ENCODE measurements at places on chromosomes 16 and 17.

DNA sequence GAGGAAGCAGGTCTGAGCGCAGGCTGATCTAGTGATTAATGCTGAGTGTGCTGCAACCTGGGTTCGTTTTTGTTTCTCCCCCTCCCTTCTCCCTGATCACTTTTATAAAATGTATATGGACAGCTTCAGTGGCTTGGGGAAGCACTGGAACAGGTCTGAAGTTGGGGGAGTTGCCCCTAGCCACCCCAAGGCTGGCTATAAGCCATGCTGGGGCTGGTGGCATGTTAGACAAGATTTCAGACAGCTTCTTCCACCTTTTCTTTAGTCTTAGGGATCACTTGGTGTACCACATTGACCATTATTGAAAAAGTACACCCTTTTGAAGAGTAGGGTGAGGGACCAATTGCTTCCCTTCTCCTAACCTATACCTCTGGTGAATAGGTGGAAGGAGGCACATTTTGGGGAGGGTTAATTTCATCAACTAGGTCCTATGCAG is 3.8 kb upstream of the VAC14 start:
- DNase-seq = no peak

DNA sequence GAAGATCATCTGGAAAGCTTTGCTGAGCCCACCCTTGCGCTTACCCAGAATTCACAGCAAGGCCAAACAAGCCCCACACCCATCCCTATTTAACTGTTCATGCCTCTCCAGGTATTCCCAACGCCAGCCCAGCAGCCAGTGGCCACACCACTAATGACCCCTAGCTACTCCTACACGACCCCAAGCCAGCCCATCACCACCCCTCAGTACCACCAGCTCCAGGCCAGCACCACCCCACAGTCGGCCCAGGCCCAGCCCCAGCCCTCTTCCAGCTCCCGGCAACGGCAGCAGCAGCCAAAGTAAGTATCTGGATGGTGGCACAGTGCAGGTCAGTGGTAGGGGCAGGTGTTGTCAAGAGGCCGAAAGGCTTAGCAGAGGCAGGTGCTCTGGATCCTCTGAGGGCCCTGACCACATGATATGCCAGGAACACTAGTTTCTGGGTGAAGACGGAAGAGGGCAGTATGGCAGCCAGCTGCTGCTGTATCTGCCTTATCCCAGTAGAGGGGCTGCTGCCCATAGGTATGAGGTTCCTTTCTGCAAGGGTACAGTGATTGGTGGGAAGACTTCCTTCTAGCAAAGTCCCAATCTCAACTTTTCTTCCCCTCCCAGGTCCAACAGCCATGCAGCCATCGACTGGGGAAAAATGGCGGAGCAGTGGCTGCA is 10.7 kb downstream of the PROCA1 start:
- no peak for DNase-seq

DNA sequence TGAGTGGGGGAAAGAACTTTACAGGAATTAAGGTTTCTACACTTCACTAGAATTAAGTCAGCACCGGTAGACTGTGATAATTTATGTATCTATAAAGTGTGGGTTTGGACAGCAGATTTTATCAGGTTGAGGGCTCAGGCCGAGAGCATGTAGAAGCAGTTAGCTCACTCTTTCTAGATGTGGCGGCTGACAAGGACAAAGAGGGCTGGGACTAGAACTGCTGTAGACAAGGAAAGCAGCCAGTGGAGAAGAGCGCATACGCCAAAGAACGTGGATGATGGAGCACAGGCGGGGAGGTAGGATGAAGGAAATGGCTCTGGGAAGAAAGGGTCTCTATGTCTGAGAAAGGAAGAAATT is 504 bp upstream of the GOSR1 start:
- DNase-seq = peak; percentile 61

GRCh38 chr16:25691519-25692091 is at the start of gene HS3ST4:
Gene HS3ST4, plus strand, starts transcription at chr16:25691959.
- peak; percentile 31 for DNase-seq

DNA sequence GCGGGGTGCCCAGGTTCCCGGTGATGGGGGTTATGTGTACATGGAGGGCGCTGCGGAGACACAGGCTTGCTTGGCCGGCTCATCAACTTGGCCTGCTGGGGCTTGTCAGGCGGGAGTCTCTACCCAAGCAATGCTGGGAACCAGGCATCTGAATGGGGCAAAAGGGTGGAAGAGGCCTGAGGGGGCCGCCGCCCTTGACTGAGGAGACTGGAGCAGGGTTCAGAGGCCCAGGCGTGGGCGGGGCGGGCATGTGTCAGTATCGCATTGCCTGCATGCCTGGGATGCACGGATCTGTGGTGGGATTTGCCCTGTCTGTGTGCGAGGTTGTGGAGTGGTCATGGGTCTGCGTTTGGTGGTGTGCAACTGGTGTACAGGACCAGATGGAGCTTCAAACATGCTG is 21.1 kb downstream of the ARHGAP23 start:
- DNase-seq = no peak

DNA sequence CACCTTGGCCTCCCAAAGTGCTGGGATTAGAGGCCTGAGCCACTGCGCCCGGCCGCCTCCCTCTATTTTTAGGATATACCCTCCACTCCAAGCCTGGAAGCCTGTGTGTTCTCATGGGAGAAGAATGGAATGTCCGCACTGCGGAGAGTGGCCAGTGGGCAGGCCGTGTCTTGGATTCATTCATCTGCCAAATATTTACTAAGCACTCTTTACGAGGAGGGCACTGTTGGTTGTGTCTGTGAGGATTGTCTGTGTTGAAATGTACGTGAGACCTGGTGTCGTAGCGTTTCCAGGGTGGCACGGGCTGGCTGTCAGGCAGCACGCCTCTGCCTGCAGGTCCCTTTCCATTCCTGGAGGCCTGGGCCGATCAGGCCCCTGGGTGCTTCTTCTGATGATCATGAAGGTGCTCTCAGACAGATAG is 19.2 kb downstream of the PGS1 start:
- no peak for DNase-seq

DNA sequence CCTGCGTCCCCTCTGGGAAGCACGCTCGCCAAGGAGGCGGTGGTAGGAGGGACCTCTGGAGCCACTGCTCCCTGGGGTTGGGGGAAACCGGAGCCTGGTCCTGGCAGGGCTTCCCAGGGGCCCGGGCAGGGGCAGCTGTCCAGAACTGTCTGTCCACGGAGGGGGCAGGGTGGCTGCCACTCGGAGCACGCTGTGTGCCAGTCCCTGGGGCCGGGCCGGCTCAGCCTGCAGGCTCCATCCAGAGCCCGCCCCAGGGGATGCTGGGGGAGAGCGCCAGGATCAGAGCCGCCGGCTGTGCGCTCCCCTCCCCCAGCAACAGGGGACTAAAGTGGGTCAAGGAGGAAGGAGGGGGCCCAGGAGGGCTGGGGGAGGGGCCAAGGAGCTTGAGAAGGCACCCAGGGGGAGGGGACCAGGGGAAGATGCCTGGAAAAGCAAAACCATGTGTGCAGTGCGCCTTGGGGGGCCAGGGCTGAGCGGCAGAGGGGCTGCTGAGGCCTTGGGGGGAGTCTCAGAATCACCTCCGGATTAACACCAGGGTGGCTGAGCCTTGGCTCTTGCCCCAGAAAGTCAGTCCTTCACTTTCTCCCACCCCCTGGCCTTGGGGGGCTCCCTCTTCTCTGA is 21.3 kb downstream of the ZNF423 start:
- DNase-seq = peak; percentile 94

DNA sequence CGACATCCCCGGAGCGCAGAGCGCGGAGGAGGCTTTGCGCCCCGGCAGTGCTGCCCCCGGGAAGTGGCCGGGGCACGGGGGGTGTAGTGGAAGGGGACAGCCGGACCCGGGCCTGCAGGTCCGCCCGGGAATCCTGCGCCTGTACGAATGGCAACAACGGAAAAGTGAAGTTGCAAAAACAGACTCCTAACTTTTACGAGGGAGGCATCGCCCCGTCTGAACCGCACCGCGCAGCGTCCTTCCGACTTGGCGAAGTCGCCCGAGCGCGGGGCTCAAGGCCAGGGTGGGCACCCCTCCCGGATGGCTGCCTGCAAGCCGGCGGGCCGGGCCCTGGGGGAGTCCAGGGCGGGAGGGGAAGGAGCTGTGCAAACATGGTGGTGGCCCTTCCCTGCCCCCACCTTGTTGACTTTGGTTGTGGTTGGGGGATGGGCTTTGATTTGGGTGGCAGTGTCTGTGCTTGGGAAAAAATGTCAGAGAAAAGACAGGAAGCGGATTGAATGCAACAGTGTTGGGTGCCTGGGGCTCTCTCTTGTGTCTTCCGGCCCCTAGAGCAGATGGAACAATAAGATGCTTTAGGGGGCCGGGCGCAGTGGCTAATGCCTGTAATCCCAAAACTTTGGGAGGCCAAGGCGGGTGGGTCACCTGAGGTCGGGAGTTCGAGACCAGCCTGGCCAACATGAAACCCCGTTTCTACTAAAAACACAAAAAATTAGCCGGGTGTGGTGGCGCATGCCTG is 675 bp downstream of the RNF213 start:
- peak; percentile 84 for DNase-seq

DNA sequence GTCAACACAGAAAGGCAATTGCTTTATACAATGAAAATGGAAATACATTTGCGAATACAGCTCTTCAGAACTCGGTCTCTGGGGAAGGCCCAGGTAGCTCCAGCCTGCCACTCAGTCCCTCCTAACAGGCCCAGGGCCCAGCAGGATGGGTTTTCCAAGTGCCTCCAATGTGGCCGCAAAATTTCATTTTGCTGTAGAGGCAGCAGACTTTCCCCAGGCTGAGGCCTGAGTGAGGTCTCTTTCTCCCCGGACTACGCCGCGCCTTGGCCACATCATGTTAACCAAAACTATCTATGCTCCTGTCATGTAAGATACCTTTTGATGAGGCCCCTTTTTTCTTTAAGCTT is 606.0 kb upstream of the SALL1 start:
- peak; percentile 60 for DNase-seq

- DNase-seq = no peak
Observed at GRCh38 chr17:12691173-12691572, 25.5 kb downstream of the MYOCD start.

DNA sequence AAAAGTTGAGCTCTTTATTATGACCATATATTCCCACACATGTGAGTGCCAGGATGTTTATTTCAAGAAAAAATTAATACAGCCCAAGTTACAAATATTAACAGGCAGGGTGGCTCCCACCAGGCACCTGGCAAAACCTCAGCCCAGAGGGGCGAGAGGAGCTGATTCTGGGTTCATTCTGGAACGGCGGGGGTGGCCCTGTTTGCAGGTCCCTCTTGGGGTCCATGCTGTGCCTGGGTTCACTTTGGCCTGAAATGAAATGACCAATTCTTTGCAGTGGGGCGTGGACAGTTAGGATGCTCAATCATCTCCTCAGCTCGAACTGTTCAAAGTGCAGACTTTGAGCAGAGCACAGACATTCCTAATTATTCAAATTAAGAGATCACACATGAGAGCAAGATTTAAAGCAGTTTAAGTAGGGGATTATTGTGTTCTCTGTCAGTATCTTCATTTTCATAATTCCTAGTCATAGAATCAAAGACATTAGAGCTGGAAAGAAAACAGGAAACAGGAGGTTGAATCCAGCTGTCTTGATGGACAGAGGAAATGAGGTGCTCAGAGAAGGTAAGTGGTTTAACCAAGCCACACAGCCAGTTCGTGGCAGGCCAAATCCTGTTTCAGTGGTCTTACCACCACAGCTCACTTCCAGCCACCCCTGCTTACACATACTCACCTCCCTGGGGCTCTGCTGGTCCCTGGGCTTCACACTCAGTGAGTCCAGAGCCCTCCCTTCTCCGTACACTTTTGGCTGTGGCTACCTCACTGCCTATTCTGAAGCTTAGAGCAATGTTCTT is 363.9 kb upstream of the TNRC6C start:
- DNase-seq = peak; percentile 68

GRCh38 chr17:37710344-37710886 is 34.4 kb downstream of the HNF1B start:
- peak; percentile 48 for DNase-seq

- no peak for DNase-seq
Observed at GRCh38 chr17:46887717-46888116, 35.2 kb upstream of the GOSR2 start.

- no peak for DNase-seq
Observed at GRCh38 chr16:4498546-4499195, 22.5 kb downstream of the HMOX2 start.

DNA sequence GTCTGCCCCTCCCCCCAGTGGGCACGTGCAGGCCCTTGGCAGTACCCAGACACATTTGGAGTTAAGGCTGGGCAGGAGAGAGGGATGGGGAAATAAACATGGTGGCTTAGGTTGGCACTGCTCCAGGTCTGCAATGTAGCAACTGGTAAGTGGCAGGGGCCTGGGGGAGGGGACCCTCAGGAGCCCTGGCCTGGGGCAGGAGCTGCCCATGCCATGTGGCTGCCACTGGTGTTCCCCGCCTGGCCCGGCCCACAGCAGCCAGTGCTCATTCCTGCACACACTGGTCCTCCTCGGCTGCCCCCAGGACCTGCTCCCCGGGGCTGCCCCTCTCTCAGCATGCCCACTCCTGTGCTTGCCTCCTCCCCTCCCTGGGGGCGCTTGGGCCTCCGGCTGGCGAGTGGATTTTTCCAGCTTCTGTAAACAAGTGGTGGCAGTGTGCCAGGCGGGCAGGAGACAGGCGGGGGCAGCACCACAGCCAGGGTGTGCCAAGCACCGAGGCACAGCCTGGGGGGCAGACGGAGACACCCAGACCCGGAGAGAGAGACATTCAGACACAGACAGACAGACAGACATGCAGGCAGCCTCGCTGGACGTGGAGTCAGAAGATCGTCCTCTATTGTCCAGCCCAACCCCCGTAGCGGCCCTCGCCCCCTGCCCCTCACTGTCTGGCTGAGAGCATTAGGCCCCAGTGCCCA is 9.4 kb downstream of the THRA start:
- no peak for DNase-seq

GRCh38 chr17:82582709-82583108 is 63.2 kb downstream of the FOXK2 start:
- no peak for DNase-seq

DNA sequence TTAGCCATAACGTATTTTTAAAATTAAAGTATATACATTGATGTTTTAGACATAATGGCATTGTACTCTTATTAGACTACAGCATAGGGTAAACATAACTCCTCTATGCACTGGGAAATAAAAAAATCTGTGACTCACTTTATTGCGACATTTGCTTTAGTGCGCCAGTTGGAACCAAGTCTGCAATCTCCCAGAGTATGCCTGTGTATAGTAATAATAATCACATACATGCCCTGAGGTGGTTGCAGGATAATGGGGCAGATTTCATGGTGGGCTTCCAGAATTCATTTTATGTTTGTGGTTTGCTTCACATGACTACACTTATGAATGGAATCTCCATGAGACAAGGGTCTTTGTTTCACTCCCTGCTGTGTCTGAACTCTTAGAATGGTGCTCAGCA is 66.9 kb upstream of the N4BP1 start:
- DNase-seq = no peak

DNA sequence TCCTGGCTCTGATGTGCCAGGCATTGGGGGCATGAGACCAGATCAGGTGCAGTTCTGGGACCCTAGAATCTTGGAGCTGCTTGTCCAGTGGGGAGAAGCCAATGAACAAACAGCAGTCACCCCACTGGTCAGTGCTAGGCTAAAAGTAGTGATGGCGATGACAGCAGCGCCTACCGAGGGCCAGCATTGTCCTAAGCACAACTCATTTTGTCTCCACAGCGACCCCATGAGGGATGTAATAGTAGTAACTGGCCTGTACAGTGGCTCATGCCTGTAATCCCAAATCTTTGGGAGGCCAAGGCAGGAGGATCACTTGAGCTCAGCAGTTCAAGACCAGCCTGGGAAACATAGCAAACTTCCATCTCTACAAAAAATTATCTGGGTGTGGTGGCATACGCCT is 6.2 kb downstream of the SMCR8 start:
- DNase-seq = peak; percentile 55
